ENCODE measurements at places on chromosomes 2 and 18.

DNA sequence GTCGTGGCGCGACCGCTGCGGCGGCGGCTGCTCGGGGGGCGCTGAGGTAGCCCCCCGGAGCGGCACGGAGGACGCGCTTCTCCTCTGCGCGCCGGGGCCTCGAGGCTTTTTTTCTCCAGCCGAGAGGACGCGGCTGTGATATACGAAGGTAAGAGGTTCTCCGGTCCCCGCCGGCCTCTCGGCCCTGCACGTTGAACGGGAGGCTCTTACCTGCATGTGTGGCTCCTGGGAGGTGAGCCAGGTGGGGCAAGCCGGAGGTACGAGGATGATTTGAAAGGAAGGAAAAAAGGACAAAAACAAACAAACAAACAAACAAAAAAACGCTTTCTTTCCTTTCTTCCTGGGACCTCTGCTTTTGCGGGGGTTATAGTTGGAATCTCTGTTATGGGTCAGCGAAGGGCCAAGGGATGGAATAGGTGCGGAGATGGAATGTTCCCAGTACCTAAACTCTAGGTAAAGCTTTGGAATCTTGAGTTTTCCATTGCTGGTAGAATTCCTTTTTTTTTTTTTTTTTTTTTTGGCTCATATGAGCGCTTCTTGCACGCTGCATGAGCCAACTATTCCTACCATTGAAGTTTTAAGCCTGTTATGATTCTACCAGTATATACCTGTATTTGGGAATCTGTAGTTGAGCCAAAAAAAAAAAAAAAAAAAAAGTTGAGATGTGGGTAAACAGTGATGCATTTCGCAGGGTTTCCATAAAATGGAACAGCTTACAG, 674 bp downstream of the PTPN4 start:
- no peak for DNase-seq

DNA sequence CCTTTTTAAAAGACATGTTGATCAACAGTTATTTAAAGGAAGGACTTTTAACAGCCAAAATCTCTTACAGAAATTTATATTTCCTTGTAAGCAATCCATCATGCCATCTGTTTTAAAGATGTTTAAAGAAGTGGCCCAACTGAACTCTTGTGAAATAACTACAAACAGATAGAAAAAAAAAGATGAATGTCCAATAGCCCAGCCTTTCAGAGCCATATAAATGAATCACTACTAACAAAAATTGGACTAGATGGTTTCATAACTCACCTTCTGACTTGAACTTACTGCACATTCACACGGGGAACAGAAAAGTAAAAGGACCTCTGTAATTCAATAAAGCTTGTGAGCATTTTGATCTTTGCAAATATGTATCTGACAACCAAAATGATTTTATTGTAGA, 319.0 kb upstream of the CHAC2 start:
- no peak for DNase-seq

GRCh38 chr18:2009942-2010697, 561.2 kb downstream of the METTL4 start:
- no peak for DNase-seq

DNA sequence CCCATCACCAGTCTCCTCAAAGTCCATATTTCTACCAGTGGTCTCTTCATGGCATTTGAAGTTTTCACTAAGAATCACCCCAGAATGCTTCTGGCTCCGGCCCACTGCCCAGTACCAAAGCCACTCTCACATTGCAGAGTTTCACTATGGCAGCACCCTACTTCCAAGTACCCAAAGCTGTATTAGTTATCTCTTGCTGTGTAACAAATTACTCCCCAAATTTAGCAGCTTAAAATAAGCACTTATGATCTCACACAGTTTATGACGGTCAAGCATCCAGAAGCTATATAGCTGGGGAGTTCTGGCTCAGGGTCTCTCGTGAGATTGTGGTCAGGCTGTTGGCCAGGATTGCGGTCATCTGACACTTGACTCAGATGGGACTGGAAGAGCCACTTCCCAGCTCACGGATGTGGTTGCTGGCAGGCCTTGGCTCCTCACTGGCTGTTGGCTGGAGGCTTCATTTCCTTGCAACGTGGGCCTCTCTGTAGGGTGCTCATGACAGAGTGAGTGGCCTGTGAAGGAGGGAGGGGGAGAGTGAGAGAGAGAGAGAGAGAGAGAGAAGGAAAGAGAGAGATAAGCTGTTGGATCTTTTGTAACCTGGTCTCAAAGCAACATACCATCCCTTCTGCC, 189.5 kb downstream of the CTIF start:
- no peak for DNase-seq

DNA sequence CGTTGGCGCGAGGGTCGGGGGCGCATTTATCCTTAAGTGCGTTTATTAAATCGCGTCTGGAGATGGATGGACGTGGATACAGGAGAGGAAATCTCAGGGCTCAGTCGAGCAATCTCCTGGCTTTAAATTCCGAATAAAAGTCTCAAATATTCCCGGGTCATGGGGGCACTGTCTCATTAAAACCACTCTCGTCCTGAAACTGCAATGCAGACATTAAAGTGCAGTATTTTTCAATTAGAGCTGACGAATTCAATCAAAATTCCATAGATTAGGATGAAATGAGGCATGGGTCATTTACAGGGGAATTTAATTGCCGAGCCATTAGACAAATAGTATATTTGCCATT, 10.7 kb upstream of the GBX2 start:
- DNase-seq = no peak

DNA sequence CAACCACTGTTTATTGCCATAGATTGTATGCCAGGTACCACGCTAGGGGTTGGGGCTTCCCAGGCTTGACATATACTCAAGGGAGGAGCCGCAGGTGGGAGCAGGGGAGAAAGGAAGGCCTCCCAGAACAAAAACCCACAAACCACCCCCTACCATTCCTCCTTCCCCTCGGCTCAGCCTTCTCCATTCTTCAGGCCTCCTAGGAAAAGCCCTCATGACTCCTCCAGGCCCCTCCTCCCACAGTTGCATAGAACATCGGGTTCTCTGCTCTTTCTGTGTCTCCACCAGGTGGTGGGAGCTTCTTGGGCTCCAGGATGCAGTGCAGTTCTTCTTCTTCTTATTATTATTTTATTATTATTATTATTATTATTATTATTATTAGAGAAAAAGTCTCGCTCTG, 80.3 kb downstream of the ZFP36L2 start:
- no peak for DNase-seq

DNA sequence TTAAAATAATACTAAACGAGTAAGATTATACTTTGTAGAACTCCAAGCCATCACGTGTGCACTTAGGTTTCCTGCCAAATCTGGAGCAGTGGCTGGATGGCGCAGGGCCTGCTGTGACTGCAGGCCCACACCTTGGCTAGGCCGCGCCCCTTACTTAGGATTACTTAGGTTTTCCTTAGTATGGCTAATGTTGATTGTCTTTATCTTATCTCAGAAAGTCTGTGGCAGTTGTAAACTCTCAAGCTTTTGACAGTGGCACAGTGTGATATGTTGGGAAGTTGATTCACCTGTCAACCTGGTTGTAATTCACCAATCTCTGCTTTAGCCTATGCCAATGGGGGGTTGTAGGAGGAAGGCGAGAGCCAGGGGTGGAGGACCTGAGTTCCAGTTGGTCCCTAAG, 208.4 kb downstream of the ZNF407 start:
- no peak for DNase-seq

GRCh38 chr2:165891943-165892342, 61.6 kb downstream of the TTC21B start:
- DNase-seq = no peak

GRCh38 chr2:3179208-3179607, 198.4 kb downstream of the EIPR1 start:
- no peak for DNase-seq

- no peak for DNase-seq
Measured at GRCh38 chr18:13439461-13439860, 220.9 kb downstream of the LDLRAD4 start.
